ENCODE measurements at places on chromosomes 2 and 18. TPM values are rescaled to one million over a fixed set of nuclear protein-coding genes. Genes with fewer than 3 reads are reported as not detected.

The TEKT4 gene
- 0.26 TPM for total RNA-seq

The TTC32 gene
- 12.7 TPM for total RNA-seq

The ECEL1 gene
- 2.9 TPM for total RNA-seq

GRCh38 chr18:63905361-63905760 is 2.4 kb upstream of the SERPINB10 start:
- no peak overlapping the region for H3K27ac ChIP-seq
- no peak for DNase-seq
- H3K4me1 ChIP-seq: no peaks in the 10 kb centered on the region
- no peaks in the 10 kb centered on the region for H3K36me3 ChIP-seq

- no peaks in the 10 kb centered on the region for H3K36me3 ChIP-seq
- H3K4me1 ChIP-seq: no peaks in the 10 kb centered on the region
- no peak overlapping the region for H3K27ac ChIP-seq
- no peak for DNase-seq
These were observed 51.4 kb downstream of the GNAL start for GRCh38 chr18:11740461-11740860.

GRCh38 chr2:232276084-232276732 is 102.3 kb upstream of the ALPP start:
- no peak for DNase-seq
- no peak overlapping the region for H3K27ac ChIP-seq
- H3K27me3 ChIP-seq: no peaks in the 10 kb centered on the region
- no peak overlapping the region for H3K4me3 ChIP-seq
- no peaks in the 10 kb centered on the region for H3K36me3 ChIP-seq

- H3K36me3 ChIP-seq: no peaks in the 10 kb centered on the region
- no peak overlapping the region for H3K27ac ChIP-seq
- no peak overlapping the region for H3K4me3 ChIP-seq
- DNase-seq: no peak
- H3K27me3 ChIP-seq: peaks cover 16% of the 10 kb centered on the region
These were observed 117.1 kb upstream of the TANK start for GRCh38 chr2:161042990-161043625.

DNA sequence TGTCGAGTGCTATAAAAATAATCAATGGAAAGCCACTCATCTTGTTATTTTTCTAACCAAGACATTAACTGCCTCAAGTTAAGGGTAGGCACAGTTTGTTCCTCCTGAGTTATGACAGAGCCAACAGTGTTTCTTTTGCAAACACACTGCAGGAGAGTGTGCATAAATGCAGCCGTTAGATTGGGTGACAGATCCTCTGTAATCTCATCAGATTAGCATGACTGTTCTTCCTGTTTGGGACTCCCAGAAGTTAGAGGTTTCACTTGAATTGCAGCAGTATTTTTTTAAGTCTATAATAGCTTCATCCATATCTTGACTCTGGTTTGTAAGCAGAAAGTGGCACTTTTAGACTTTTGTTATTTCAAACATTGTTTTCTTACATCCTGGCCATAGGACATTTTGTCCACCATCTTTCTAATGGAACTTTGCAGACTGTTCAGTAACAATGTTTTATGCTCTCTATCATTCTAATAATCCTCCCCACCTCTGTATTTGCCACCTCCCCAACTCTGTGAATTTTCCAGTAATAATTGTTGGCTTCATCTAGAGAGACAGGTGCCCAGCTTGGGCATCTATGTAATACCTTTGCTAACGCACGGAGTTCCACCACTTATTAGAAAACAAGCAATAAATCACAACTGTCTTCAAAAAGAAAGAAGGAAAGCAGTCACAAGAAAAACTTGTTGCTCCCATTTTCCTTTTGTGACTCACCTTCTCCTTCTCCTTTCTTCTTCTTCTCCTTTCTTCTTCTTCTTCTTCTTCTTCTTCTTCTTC is 560.0 kb downstream of the ADCYAP1 start:
- no peak overlapping the region for H3K4me3 ChIP-seq
- DNase-seq: no peak
- H3K27ac ChIP-seq: no peak overlapping the region
- H3K36me3 ChIP-seq: no peaks in the 10 kb centered on the region
- no peaks in the 10 kb centered on the region for H3K4me1 ChIP-seq

Data from Panc1 (cell line).